Left colon (tissue), 2 donors: ENCODE measurements at places on chromosomes 2 and 18. TPM values are rescaled to one million over a fixed set of nuclear protein-coding genes. Genes with fewer than 3 reads are reported as not detected.

EFR3B gene
- 2.5 TPM for total RNA-seq

DNA sequence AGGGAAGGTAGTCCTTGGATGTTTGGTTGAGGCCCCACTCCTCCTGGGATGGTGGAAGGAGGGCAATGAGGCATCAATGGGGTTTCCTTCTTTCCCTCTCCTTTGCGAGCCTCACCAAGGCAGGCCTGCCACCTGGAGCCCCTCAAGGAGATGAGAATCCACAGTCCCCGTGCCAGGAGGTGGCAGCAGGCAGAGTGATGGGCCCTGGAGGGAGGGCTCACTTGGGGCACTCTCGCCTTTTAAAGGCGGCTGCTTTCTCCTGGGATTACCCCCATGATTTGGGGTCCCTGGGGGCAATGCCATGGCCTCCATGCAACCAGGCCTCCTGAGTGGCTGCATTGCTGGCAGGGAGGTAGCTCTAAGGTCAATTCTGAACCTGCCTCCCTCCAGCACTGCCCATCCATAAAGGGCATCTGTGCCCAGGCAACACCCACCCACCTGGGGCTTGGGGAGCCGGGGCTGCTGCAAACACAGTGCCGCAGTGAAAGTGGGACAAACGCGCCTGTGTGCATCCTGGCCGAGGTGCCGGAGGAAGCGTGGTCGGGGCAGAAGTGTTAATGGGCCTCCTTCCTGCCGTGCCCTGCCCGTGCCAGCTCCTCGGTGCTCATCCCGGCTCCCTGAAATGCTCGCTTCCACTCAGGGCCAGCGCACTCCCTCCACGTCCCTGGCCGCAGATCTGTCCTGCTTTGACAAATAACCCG, 55.9 kb downstream of the ZFP36L2 start:
- no peak for DNase-seq

DNA sequence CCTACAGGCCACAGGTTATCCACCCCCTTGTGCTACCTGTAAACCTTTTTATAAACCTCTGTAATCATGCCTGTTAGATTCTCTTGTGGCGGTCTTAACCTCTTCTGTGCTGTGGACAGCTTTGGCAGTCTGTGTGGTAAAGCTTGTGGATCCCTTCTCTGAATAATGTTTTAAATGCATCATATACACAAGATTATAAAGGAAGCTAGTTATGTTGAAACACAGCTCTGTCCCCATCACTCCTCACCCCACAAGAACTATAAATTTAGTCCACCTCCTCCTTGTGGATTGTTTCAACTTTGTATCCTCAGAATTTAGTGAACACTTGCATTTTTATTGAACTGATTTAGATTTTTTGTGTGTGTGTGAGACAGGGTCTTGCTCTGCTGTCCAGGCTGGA, 107.7 kb downstream of the ICA1L start:
- DNase-seq, result no peak

TUBA4A gene
- total RNA-seq, result 60.2 TPM

DNA sequence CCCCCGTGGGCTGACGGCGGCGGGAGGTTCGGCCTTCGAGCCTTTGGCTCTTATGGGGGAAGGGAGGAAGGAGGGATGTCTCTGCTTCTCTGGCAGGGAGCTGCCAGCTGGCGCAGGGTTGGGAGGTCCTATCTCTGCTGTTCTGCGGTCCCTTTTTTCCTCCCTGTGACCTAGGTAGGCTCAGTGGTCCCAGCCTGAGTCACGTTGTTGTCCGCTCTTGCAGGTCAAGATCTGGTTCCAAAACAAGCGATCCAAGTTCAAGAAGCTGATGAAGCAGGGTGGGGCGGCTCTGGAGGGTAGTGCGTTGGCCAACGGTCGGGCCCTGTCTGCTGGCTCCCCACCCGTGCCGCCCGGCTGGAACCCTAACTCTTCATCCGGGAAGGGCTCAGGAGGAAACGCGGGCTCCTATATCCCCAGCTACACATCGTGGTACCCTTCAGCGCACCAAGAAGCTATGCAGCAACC, 2.5 kb downstream of the DLX1 start:
- no peak for DNase-seq

EFEMP1 gene
- 22.2 TPM for total RNA-seq

C2orf15 gene
- total RNA-seq, result 3.5 TPM

REG1B gene
- total RNA-seq, result 4.6 TPM

CYS1 gene
- total RNA-seq, result 0.37 TPM

DNA sequence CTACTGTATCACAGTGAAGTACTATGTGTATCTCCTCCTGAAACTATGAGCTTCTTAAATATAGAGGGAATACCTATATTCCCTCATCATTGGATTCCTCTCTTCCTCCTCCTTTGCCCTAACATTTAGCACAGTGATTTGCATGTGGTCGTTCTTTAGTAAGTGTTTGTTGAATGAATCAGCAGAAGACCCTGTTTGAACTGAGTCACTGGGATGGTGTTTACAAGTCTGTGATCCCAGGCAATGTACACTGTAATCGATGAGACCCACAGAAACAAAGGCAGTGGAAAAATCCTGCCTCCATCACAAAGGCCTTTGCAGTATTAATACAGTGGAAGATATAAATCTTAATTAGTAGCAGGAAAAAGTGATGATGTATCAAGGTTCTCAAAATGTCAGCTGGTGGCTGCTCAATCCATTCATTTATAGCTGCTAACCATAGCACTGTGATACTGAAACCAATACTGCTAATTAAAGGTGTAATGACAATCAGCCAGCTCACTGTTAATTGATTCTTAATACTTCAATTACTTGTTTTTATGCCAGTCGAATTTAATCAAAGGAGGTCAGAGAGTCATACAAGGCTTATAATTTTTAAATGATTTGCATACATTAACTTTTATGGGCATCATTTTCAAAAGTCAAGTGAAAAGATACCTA, 20.8 kb upstream of the MYO3B start:
- no peak for DNase-seq

DNA sequence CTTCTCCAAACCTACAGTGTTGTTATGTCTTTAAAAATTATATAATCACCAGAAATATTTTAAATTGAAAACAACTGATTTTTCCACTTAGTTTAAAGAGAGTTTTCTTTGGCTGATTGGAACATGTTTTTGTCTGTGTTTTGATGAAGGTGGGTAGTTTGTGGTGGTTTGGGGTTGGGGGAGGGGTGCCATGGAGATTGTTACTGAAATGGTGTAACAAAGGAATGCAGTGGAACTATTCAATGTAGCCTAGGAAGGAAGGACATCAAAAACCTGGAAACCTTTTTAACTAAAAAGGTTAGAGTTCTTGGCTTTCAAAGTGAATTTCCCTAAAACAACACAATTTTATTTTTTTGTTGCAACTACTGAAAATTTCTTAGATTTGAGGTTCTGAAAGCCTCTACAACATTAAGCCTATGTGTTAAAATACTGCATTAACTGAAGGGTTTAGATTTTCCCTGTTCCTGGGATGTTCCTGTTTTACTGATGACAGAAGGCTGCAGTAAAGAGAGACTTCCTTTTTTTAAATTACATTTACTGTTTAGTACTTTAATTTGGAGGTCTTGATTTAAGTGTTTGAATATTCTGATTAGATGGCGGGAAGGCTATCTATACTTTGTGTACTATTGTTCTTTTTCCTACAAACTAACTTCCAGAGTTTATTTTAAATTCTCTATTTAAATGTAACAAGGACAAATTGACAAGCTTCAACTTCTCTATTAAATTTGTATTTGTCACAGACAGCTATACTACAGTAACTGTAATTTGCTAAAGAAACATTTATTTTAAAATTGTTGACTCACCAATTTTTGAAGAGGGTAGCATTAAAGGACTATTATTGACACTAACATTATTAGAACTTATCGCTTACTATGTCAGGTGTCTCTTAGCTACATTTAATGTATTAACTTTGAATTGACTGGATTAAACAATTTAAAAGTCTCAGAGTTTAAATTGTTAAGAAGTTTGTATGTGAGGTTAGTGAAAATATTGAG, 87.7 kb downstream of the LIMS1 start:
- no peak for DNase-seq

GRCh38 chr2:108316461-108317258, 28.0 kb downstream of the SULT1C2 start:
- DNase-seq, result no peak

GRCh38 chr2:71003966-71004755, 9.5 kb upstream of the TEX261 start:
- no peak for DNase-seq

METAP1D gene
- total RNA-seq, result 4.2 TPM

EN1 gene
- total RNA-seq, result not detected

- no peak for DNase-seq
Observed at GRCh38 chr18:77202329-77202728, 47.3 kb upstream of the GALR1 start.

DNA sequence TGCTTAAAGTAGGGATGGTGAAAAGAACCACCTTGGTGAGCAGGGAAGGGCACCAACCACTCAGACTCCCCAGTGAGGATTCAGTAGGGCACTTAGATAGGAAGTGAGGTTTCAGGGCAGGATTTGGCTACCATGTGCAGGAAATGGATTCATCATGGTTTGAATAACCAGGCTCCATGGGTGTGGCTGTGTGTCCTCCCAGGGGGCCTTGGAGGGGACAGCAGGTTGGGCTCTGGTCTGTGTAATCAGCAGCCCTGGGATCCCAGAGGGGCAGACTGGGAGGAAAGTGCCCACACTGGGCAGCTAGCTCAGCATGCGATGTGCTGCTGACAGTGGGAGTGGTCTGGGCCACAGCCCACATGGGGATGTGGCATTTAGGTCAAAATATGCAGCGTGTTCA, 224.6 kb downstream of the CELF4 start:
- DNase-seq, result no peak
